CD4-positive, alpha-beta T cell treated with Interleukin-6 at 100 ng/mL for 8 hours (primary cell): ENCODE measurements at places on chromosomes 11 and 22.
A peak's percentile ranks its signal among the peaks of the same experiment; 100 is the strongest.

- no peak for DNase-seq
Measured at GRCh38 chr11:126573325-126573978, 218.0 kb downstream of the ST3GAL4 start.

GRCh38 chr11:65429068-65429681 is 6.6 kb downstream of the NEAT1 start:
- DNase-seq = no peak

DNA sequence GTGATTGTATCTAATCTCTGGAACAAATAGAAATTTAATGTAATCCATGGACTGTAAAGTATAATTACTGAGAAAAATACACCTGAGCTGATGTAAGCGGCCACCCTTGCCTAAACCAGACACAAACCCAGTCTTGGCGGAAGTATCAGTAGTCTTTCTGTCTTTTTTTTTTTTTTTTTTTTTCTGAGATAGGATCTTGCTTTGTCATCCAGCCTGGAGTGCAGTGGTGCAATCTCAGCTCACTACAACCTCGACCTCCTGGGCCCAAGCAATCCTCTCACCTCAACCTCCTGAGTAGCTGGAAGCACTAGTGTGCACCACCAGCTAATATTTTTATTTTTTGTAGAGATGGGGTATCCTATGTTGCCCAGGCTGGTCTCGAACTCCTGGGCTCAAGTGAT is 5.5 kb upstream of the CXCR5 start:
- DNase-seq = peak; percentile 54

- no peak for DNase-seq
Measured at GRCh38 chr22:19717181-19717580, 2.9 kb downstream of the SEPTIN5 start.

DNA sequence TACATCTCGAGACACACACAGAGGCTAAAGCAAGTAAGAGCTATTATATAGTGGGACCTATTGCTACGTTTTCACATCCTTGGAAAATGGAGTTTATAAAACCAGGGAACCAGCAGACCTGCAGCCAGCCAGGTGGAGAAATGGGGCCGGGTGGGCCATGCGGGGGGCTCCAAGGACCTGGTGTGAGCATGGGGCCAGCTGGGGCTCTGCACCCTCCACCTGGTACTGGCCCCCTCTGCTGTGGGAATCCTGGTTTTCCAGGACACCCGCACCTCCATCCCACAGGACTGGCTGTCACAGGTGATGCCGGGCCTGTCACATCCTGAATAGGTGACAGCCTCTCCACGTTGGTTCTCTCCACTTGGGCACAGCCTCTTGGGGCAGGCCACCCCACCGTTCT is 11.3 kb downstream of the DHCR7 start:
- no peak for DNase-seq

- no peak for DNase-seq
Measured at GRCh38 chr22:36287881-36288515, 35.1 kb downstream of the APOL1 start.

DNA sequence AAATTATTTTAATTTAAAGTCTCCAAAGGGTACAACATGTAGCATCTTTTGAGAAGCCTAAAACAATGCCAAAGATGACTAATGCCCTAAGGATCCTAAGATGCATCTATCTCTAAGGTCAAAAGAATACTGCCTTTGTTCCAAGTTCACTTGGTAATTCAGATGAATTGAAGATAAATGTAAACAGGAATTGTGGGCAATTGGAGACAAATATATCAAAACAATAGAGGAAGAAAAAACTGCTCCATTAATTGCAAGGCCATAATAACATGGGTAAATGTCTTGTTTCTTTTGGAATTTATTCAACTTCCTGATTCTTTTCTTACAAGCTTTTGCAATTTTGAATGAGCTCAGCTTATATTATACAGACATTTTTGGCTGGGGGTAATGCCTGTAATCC is 338.6 kb downstream of the TTC28 start:
- DNase-seq = no peak

GRCh38 chr11:69352715-69353319 is 58.9 kb downstream of the MYEOV start:
- no peak for DNase-seq

GRCh38 chr22:32052936-32053791 is 10.1 kb downstream of the SLC5A1 start:
- DNase-seq = no peak

DNA sequence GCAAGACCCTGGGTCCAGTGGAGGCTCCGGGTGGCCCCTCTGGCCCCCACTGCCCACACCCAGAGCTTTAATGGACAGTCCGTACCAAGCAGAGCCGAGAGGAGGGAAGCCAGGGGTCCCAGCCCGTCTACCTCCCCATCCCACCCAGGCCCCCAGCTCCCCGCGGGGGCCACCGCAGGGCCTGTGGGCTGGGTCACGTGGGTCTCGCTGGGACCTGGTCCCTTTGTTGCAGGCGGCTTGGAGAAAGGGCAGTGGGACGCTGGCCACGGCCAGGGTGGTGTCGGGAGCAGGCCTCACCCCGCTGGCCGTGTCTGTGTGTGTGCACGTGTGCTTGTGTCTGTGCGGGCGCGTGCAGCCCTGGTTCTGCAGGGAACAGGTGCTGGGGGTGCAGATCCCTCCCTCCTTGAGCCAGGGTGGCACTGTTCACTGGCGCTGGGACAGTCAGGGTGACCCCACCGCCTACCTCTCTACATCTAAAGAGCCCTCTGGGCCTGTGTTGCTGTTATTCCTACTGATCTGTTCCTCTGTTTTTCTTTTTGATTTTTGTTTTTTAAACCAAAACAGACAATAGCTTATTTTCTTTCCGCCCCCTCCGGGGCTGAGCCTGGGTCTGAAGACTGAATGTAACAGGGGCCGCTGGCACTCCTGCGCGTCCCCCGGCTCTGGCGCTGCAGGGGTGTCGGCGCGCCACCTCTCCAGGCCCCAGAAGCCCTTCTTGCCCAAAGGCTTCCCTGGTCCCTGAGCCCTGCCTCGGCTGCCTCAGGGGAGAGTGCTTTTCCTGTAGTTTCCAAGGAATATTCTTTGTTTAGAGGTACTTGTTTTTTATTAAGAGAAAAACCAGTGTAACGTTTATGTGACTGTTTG is 20.1 kb upstream of the TMEM191C start:
- DNase-seq = no peak

DNA sequence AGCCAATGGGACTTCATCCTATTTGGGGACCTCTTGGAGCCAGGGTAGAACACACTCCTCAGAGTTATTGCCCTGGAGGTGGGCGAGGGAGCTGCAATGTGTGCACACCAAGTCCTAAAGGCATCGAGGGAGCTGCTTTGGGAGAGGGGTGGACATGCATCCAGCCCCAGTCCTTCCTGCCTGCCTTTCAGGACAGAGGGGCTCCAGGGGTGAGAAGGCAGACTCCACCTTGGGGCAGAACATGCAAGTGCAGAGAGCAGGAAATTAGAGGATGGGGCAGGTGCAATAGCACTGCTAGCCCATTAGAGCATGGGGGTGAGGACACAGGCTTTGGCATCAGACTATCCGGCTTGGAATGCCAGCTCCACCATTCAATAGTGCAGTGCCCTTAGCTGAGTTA is 288.5 kb downstream of the OPCML start:
- DNase-seq = no peak

DNA sequence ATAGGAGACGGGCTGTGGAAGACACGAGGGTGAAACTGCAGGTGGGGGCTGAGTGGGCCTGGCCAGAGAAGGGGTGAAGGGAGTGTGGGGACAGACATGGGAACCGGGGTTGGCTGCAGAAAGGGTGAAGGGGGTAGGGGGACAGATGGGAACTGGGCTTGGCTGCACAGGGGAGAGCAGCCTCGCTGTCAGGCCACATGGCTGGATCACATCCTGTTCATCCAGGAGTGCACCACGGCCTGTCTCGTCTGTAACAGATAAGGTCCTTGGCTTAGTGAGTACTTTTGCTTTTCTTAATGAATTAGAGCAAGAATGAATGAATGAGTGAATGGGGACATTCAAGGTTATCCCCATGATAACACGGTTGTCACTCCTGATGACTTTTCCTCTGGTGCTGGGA is 13.5 kb downstream of the FBLN1 start:
- DNase-seq = no peak

GRCh38 chr11:9688716-9689511 is 25.0 kb downstream of the SWAP70 start:
- no peak for DNase-seq

GRCh38 chr11:133895061-133895479 is 49.8 kb upstream of the SPATA19 start:
- no peak for DNase-seq

DNA sequence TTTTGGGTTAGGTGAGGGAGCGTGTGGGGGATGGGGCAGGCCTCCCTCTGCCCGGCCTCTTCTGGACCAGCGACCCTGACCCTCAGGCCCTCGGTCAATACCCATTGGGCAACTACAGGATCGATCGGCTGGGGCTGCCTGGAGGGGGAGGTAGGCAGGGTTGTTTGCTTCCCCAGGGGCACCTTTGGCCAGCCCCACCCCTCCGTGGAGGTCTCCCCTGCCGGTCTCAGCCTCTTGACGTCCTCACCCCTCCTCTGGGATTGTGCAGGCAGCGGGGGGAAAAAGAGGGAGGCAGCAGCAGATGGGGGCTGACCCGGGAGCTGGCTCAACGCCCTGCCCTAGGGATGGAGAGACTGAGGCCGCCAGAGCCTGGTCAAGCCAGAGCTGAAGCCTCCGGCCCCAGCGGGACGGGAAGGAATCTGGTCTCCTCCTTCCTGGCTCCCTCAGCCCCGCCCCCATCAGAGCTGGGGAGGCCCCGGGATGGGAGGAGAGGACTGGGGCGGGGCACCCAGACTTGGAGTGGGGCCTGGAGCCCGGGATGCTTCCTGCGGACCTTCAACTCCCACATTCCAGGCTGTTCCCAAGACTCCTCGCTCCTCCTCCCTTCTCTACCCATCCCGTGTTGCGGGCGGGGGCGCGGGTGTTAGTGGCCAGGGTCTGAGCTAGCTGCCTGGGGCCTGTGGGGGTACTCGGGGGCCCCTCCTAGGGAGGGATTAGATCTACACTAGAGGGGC is 14.4 kb upstream of the CDC42EP1 start:
- DNase-seq = no peak

GRCh38 chr11:131982154-131982553 is 611.7 kb downstream of the NTM start:
- DNase-seq = no peak

- DNase-seq = no peak
Measured at GRCh38 chr11:5335170-5335569, 8.2 kb downstream of the OR51B5 start.

DNA sequence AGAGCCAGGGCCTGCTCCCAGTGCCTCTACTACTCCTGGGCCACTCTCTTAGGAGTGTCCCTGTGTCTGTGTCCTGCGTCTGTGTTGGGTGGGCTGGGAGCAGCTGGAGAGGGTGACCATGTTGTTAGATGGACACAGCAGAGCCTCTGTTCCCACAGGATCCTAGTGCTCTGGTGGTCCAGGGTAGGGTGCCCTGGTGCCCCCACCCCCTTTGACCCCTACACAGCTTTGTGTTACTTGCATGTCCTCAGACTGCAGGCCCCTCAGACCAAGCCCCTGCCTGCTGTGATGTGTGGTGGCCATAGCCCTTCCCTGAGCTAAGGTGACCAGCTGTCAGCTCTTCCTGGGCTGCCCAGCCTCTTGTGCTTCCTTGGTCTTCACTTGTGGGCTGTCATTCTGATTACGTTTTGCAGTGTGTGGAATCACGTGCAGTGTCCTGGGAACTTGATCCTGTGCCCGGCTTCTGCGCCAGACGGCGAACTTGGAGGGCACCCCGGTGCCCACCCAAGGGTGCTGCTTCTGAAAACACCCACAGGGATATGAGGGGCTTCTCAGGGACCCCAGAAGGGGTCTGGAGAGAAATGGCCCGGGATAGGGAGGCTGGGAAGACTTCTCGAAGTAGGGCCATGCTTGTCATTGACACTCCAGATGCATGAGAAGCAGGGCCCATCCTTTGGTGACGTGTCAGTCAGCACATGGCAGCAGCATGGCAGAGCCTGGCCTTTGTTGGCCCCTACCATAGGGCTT is 1.5 kb downstream of the TANGO2 start:
- DNase-seq = no peak

GRCh38 chr11:70689764-70690163 is 291.4 kb downstream of the CTTN start:
- DNase-seq = no peak

DNA sequence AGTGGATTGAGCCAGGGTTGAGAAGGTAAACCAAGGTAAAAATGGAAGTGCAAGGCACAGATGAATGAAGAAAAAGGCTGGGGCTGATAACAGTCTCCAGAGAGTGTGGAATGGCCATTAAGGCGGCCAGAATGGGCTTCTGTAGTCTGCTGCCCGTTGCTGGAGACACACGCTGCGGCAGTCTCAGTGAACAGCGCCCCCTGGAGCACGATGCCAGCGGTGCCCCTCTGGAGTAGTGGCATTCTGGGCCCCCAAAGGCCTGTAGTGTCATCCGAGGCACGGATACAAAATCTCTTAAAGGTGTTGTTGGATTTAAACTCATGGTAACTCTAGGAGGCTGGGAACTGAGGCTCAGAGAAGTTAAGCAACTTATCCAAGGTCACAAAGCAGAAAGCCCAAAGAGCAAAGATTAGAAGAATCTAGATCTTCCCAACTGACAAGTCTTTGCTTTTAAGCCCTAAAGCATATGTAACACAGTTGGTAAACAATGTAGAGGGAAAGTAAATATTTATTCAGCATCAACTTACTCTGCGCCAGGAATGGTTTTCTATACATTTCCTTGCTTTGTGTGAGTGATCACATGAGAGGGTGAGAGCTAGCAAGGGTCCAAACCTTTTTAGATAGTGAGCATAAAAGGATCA is 18.2 kb downstream of the KCNJ1 start:
- DNase-seq = peak; percentile 51

GRCh38 chr11:122331079-122331478 is 215.1 kb upstream of the BLID start:
- no peak for DNase-seq

- no peak for DNase-seq
Measured at GRCh38 chr11:76150141-76150540, 56.2 kb downstream of the WNT11 start.

DNA sequence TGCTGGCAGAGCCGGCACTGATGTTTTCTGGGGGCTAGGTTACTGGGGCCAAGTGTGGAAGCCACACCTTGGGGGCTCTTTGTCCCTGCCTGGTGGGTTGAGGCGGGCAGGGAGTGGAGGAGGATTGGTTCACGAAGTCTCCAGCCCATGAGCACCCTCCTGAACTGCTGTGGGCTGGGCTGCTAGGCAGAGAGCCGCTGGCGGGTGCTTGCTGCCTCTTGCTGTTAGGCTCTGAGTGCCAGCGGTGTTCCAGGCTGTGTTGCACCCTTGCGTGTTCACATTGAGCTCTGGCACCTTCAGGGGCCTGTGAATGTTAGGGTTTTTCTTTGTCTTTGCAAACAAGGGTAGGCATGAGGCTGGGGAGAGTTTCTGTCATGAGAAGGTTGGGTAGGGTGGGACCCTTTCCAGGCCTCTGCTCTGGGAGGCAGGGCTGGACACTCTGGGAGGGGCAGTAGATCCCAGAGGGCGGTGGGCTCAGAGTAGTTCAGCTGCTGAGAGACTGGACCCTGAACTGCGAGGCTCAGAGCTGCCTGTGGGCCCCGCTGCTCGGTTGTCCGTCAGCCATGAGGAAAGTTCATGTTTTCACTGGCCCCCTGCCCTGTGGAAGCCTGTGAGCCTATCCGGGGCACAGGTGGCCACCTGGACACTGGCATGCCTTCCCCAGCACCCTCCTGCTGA is 24.0 kb upstream of the TMEM191C start:
- no peak for DNase-seq
